ENCODE measurements at places on chromosomes 2 and 18.

GRCh38 chr2:164967781-164968228 lies 12.5 kb upstream of the SLC38A11 start:
- DNase-seq: no peak
- H3K27ac ChIP-seq: no peak overlapping the region
- H3K4me1 ChIP-seq: no peaks in the 10 kb centered on the region
- no peaks in the 10 kb centered on the region for H3K36me3 ChIP-seq

DNA sequence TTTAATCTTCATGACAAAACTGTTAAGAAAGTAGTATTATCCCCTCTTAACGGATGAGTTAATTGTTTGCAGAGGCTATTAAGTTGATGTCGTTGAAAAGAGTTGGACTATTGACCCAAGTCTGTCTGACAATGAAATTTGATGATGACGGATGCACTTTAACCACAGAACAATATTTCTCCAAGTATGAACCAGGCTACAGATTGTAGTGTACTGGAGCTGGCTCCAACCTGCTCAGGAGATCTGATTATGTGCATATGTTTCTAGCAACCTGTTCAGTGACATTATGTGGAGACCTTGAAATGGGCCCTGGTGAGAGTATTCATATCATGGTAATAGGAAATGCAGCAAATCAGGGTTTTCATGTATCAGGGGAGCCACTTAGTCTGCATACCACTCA lies 174.1 kb downstream of the CDH7 start:
- DNase-seq: no peak
- no peaks in the 10 kb centered on the region for H3K4me1 ChIP-seq
- no peak overlapping the region for H3K4me3 ChIP-seq
- no peaks in the 10 kb centered on the region for H3K27me3 ChIP-seq
- no peaks in the 10 kb centered on the region for H3K36me3 ChIP-seq

DNA sequence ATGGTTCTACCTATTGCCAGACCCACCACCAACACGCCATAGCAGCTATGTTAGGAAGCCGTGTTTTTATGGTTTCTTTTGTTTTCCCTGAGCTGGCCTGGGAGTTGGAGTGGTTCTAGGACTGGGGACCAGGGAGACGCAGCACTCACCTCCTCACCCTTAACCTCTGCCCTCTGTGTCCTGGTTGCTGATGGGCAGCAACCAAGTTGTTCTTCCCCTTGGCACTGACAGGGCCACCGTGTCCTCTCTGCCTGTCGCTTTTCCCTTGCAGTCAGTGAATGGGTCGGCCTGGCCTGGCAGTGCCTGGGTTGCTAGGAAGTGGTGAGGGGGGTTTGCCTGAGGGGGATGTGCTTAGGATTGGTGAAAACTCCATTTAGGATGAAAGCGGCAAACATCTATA lies 197.1 kb upstream of the GATA6 start:
- H3K36me3 ChIP-seq: no peaks in the 10 kb centered on the region
- H3K27ac ChIP-seq: no peak overlapping the region
- no peaks in the 10 kb centered on the region for H3K27me3 ChIP-seq
- no peaks in the 10 kb centered on the region for H3K4me1 ChIP-seq

DNA sequence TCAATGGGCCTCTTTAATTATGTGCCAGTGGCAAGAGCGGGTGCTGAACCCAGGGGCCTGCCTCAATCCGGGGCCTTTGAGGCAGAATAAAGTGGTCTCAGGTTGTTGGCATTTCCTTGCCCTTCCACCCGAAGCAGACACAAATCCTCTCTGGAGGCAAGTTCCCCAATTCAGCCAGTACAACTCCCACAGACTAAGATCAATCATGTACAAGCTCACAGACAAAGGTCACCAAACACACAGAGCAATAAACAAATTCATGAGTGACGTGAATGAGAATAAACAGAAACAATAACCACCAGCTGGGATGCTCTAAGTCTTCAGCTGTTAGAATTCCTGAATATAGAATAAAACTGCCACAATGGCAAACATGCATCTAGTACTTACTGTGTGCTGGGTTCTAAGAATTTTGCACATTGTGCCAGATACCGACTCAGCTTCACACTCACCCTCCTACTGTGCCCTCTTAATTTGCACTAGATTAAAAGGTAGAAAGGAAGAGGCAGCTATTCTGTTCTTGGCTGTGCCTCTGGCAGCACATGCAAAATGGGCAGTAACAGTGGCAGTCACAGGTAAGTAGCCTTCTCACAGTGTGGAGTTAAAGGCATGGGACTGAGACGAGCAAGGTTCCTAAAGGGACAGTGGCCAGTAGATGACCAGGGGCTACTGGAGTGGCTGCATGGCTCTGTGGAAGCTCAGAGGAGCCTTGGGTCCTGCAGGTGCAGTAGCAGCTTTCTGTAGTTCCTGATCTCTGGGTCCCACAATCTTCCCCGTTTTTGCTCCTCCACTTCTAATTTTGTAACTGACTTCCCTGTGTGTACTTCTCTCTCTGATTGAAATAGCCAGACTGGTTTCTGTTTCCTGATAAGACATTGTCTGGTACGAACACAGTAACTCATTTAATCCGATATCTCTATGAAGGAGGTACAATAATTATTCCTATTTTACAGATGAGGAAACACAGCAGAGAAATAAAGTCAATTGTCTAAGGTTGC lies 34.6 kb upstream of the IL1B start:
- no peak overlapping the region for H3K27ac ChIP-seq
- DNase-seq: no peak
- no peak overlapping the region for H3K4me3 ChIP-seq
- no peaks in the 10 kb centered on the region for H3K36me3 ChIP-seq
- H3K27me3 ChIP-seq: no peaks in the 10 kb centered on the region

GRCh38 chr2:197911667-197912066 lies 107.3 kb downstream of the PLCL1 start:
- H3K27ac ChIP-seq: no peak overlapping the region
- no peak overlapping the region for H3K4me3 ChIP-seq
- H3K27me3 ChIP-seq: no peaks in the 10 kb centered on the region
- no peaks in the 10 kb centered on the region for H3K36me3 ChIP-seq
- no peaks in the 10 kb centered on the region for H3K4me1 ChIP-seq

- peak overlapping the region; percentile 23 for H3K27ac ChIP-seq
- no peaks in the 10 kb centered on the region for H3K4me1 ChIP-seq
- no peaks in the 10 kb centered on the region for H3K36me3 ChIP-seq
- DNase-seq: no peak
- no peak overlapping the region for H3K4me3 ChIP-seq
These were observed 15.0 kb downstream of the GLI2 start for GRCh38 chr2:120750488-120751210.

DNA sequence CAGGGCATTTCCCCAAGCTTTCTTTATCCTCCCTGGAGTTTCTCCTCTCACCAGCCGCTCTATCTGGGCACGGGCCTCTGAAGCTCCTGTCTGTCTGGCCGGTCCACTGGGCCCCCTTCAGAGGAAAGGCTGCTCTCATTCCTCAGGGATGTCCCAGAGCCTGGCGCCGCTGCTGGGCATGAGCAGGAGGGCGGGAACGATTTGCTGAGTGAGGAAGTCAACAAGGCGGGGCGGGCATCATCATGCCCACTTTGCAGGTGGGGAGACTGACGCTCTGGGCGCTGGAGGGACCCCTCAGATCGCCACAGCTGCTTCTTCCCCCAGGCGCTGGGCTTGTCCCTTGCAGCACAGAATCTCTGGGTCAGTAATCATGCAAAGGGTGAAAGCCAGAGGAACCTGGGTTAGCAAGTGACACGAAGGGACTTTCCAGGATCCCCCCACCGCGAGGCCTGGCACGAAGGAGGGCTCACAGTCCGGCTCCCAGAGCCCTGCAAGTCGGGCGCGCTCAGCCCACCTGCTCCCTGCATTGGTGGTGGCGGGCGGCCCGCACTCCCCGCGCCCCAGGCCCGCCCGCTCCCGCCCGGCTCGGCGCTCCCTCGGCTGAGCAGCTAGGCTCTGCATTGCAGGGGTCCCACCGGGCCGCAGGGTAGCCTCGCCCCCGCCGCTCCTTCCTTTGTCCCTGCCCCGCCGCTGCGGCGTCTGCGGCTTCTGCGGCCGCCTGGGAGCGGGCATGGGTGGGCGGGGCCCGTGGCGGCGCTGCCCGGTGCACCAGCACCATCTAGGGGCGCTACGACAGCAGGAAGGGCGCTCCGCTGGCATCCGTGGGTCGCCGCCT lies 157.8 kb downstream of the CYRIA start:
- H3K4me3 ChIP-seq: no peak overlapping the region
- H3K36me3 ChIP-seq: no peaks in the 10 kb centered on the region
- H3K4me1 ChIP-seq: no peaks in the 10 kb centered on the region
- no peak for DNase-seq
